Fibroblast of lung (primary cell): ENCODE measurements at places on chromosomes 1 and 21.

GRCh38 chr21:45385549-45386050 is 19.4 kb upstream of the COL18A1 start:
- no peak for DNase-seq

DNA sequence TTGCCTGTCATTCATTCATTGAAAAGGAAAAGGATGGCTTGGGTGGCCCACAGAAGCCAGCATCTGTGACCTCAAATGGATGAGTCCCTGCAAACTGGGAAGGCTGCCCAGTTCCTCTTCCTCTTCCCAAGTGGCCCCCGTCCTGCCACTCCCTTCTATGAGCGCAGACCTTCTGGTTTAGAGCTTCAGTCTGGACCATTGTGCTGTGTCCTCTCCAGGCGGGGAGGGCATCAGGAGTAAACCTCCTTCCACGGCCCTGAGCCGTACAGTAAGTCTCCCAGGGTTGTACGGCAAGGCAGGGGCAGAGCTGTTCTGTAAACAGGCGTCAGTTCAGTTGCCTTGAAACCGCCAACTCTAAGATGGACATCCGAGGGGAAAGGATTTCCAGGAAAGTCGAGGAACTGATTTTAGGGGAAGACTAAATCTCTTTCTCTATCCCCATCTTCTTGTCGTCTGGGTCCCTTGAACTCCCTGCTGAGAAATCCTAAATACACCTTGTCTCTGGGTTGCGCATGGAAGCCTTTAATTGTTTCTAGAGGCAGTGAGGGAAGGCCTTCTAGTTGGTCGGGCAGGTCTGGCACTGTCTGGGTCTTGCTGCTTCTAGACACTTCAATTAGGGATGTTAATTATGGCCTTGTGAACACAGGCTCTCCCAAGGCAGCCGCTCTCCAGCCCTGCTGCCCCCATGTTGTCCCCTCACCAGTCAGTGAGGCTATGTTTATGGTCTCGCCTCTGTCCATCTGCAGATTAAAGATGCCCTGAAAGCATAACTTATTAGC is 22.1 kb downstream of the SOX13 start:
- no peak for DNase-seq

DNA sequence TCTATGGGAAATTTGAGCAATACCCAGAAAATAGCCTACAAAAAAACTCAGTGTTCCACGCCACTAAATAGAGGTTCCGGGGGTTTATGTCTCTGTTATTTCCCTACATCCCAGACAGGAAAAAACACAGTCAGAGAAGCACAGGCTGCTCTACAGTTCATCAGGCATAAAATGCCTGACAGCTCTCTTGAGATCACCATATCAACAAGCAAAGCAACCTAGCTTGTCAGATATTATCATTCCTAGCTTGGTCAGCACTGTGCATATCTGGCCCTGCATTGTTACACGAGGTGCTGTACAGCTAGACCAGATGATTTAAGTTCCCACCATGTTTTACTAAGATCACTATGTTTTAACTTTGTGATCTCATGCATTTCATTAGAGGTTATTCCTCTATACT is 172.6 kb downstream of the PTPRC start:
- DNase-seq, result no peak

GRCh38 chr1:220294846-220295301 is 22.6 kb upstream of the RAB3GAP2 start:
- peak; percentile 80 for DNase-seq
